ENCODE measurements at places on chromosomes 12 and 14.

- DNase-seq, result no peak
Measured at GRCh38 chr14:101556566-101557320, 4.6 kb upstream of the DIO3 start.

GRCh38 chr14:77000340-77001270 is 27.9 kb downstream of the IRF2BPL start:
- DNase-seq, result peak; percentile 19

DNA sequence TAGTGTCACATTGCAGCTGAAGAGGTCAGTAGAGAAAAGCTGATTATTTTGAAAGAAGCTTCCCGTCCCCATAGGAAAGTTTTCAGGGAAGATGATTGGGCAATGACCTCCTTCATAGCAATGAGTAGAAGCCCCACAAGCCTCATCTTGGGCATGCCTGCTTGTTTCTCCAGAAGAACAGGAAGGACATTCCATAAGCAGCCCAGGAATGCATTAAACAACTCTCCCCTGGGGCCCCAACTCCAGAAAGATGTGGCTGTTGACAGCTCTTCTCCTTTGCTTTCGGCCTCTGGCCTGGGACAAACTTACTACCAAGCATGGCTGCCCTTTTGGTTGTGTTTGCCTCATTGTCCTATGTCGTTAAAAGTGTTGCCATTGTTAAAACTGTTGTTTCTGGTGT is 5.7 kb upstream of the VDR start:
- DNase-seq, result no peak

GRCh38 chr12:3544296-3544965 is 53.4 kb downstream of the PRMT8 start:
- no peak for DNase-seq

DNA sequence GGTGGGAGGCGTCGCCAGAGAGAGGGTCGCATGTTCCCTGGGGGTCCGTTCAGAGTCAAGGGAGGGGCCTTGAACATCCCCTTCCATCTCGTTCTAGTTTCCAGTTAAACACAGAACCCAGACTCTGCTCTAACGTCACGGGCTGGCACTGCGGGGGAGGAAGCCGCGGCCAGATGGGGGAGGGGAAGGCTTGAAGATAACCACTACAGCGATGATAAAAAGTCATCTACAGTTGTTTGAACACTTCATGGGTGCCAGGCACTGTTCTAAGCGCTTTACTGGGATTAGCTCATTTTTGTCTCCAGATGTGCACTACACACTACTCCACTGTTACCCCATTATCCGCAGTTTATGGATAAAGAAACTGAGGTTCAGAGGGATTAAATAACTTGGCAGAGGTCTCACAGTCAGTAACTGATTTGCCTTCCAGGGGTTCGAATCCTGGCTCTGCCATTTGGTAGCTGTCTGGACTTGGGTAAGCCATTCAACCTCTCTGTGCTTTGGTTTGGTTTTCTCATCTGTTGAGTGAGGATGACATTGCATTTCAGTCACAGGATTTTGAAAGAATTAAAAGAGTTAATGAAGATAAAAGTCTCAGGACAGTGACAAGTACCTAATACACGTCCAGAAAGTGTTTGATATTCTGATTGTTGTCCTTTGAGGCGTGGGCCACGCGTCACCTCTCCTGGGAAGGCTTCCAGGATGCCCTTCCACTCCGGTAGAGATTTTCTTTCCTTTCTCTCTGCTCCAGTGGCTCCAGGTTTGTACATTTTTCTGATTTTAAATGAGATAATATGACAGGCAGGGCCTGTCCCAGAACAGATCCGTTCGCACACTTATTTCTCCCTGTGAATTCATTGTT is 798 bp upstream of the RASAL1 start:
- DNase-seq, result no peak

Data from NCI-H2081 (cell line).